MV-4-11 (cell line): ENCODE measurements at places on chromosomes 12 and 14.

- no peak for DNase-seq
These were observed 17.7 kb upstream of the CALM1 start for GRCh38 chr14:90379106-90379505.

- no peak for DNase-seq
These were observed 14.7 kb upstream of the LPCAT3 start for GRCh38 chr12:7032990-7033389.

DNA sequence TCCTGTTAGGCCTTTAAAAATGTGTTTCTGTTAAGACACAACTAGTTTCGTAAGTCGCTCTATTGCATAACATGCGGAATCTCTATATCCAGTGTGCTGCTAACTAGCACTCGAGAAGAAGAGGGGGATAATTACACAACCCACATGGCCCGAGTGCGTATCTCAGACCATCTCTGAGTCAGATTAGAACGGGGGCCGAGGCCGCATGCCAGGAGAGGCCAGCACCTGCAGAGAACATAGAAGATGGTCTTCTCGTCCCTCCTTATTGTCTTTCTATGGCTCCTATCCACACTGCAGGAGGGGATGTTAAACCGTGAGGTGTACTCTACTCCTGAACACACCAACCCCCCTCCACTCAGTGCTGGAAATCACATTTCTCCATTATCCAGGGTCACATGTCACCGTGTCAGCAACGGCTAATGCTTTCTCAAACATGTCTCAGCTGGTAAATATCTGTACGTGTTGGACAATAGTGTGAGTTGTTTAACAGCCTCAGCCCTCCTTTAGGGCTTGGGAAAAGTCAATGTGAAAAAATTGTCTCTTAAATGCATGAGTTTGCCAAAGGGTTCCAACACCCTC lies 56.3 kb downstream of the CCDC88C start:
- DNase-seq: peak; percentile 100

DNA sequence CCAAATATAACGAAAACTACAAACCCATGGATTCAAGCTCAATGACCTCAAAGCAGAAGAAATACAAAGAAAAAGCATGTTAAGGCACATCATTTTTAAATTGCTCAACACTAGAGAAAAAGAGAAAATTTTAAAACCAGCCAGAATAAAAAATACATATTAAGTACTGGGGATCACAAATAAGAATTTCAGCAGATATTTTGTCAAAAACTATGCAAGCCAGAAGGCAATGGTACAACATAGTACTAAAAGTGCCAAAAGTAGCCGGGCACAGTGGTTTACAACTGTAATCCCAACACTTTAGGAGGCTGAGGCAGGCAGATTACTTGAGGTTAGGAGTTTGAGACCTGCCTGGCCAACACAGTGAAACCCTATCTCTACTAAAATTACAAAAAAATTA lies 10.2 kb downstream of the SGPP1 start:
- peak; percentile 32 for DNase-seq

DNA sequence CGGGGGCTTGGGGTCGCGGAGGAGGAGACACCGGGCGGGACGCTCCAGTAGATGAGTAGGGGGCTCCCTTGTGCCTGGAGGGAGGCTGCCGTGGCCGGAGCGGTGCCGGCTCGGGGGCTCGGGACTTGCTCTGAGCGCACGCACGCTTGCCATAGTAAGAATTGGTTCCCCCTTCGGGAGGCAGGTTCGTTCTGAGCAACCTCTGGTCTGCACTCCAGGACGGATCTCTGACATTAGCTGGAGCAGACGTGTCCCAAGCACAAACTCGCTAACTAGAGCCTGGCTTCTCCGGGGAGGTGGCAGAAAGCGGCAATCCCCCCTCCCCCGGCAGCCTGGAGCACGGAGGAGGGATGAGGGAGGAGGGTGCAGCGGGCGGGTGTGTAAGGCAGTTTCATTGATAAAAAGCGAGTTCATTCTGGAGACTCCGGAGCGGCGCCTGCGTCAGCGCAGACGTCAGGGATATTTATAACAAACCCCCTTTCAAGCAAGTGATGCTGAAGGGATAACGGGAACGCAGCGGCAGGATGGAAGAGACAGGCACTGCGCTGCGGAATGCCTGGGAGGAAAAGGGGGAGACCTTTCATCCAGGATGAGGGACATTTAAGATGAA lies 630 bp downstream of the FOS start:
- DNase-seq: no peak

GRCh38 chr12:98359856-98360255 lies 155.5 kb upstream of the TMPO start:
- no peak for DNase-seq
